T-helper 1 cell (primary cell): ENCODE measurements at places on chromosomes 5 and 9.

GRCh38 chr5:136192015-136192525 lies 892 bp downstream of the SMIM32 start:
- DNase-seq = no peak

GRCh38 chr5:126499853-126500342 lies 76.7 kb downstream of the GRAMD2B start:
- DNase-seq = peak; percentile 53

GRCh38 chr9:35923927-35924763 lies 14.9 kb downstream of the SPAAR start:
- DNase-seq = no peak

DNA sequence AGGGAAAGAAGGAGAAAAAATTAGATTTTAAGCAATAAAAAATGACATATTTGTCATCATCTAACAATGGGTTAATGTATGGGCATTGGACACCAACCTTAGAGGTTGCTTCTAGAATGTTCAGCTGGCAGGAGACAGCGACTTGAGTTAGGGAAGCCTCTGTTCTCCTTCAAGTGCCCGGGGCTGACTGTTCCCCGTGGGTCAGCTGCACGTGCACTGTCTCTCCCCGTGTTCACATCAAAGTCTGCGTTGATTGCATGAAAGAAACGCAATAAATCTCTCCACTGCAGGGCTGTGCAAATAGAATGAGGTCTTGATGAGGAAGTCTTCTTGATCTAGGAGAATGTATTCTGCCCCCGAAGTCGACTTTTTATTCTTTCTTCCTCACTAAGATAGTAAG lies at the start of gene GLT6D1:
TSS of gene GLT6D1 (minus strand) at position 345 of the 400 bp plus-strand sequence. CDS start 353 bp downstream, outside the sequence.
- no peak for DNase-seq

- no peak for DNase-seq
These were observed 8.4 kb downstream of the NIPAL4 start for GRCh38 chr5:157468293-157468965.

DNA sequence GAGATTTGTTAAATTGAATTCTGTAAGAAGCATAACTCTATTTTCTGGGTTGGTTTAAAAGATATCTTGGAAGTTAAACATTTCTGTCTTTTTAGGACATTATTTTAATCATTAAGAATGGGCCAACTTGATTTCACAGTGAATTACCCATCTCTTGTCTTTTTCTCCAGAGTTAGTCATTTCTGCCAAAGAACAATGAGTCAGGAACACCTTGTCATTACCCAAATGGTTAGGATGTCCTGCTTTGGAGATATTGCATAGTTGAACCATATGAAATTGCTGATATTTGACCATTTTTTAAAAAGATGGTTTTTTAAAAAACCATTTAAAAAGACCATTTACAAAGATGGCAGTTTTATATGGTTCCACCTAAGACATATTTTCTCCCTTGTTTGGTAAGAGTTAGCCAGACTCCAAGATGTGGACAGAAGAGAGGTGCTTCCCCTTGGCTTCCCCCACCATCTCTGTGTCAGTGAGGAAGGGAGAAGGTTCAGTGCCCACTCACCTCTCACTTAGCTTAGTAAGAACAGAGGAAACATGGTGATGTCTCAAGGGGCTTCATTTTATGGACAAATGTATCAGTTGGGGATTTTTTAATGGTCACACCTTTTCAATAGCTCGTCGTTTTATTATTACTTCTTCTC lies 103.0 kb downstream of the PCSK1 start:
- DNase-seq = no peak

DNA sequence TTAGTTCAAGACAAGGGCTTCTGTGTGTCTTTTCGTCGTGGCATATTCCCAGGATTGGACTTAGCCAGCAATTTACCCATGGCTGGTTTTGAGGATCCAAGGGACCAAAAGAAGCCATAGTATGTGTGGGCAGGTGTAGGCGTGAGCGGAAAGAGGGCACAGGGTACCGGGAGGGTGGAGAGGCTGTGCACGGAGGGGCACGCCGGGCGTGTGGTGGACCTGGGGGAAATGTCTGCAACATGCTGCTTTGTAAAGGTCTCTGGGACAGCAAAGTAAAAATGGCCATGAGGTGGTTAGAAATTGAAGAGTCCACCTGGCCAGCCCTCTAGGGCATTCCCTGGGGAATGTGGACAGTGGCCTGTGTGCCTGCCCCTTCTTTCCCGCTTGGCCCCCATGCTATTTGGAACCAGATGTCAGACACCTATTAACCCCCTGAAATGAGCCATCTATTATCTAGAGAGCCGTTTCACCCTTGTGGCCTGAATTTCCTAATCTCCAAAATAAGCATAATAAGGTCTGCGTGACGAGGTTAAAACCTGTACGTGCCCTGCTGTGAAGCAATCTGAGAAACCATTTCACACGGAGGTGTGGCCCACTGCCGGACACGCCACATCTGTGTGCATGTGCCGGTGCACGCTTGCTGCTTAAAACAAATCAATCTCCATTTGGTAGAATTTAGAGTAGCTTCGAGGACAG lies 5.1 kb downstream of the FLT4 start:
- no peak for DNase-seq

GRCh38 chr9:137564817-137565411 lies 13.2 kb downstream of the MRPL41 start:
- DNase-seq = no peak

- DNase-seq = no peak
These were observed 22.3 kb downstream of the GLIS3 start for GRCh38 chr9:4277531-4277991.

- DNase-seq = no peak
These were observed 147.6 kb downstream of the CDH10 start for GRCh38 chr5:24497145-24497544.

DNA sequence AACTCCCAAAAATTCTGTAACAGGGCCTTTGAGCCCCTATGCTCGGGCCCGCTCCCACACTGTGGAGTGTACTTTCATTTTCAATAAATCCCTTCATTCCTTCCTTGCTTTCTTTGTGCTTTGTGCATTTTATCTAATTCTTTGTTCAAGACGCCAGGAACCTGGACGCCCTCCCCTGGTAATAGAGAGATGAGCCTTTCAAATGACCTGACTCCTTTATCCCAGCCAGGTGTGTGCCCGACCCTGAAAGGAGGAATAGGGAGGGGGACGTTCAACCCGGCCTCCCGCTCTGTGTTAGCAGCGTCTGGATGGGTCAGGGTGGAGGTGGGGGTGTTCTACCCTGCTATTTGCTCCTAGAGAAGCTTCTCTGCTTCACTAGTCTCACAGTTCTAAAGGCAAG lies 53.9 kb downstream of the FXN start:
- DNase-seq = no peak

GRCh38 chr9:37692622-37693221 lies 42.0 kb downstream of the FRMPD1 start:
- no peak for DNase-seq

DNA sequence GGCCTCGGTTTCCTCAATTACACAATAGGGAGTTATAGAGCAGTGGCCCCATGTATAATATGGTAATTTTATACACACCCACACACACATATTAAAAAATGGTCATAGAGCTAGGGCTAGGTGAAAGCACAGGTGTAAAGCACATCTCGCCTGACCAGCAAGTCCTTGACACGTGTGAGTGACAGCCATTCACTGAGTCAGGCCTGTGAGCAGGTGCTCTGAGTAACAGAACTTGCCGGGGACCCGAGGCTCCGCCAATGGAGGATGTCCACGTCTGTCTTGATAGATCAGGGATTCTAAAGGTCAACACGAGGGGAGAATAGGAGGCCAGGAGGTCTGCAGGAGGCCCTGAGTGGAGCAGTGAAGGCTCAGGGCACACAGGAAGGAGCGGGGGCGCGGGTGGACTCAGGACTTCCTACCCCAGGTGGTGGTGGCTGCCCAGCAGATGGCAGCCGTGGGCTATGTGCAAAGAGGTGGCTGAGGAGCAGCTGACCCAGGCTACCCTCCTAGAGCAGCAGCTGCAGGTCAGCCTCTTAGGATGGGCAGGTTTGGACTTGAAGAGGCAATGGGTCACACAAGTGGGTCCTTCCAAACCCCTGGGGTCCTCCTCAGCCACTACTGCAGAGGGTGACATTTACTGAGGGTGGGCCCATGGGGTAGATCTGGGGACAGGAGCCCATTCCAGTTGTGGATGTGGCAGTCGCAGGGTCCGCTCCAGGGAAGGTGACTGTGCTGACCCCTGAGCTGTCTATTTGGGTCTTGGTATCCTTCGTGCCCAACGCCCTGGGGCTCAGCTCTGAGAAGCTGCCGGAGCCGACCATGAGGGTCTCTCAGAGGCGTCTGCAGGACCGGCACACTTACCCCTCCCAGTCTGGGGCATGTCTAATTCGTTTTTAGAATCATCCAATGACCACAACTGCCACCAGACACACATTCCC lies 45.9 kb downstream of the PRRT1B start:
- DNase-seq = peak; percentile 66

DNA sequence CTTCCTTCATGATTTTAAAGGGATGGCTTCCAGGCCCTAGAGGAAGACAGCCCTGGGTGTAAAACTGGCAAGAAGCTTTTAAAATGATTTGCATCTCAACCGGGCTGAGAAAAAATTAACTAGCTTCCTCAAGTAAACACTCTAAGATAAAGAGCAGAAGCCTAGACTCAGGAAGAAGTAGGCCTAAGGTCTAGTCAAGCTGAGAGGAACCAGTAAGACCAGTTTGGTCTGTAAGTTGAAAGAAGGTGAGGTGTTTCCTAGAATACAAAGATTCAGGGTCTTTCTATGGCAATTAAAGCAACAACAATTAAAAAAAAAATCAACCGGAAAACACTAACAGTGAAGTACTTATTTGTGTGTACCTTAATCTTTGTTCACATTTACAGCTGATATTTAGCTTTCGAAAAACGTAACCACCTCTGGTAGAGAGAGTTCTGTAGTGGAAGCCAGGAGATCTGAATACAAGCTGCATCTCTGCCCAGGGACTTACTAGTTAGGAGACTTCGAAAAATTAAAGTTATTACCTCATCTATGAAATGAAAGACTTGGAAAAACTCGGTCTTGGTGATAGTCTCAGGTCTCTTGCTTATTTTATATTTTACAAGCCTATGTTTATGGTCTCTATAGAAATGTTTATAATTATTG lies 75.7 kb downstream of the TUSC1 start:
- DNase-seq = no peak

- no peak for DNase-seq
These were observed 208.5 kb upstream of the TUT7 start for GRCh38 chr9:86562691-86563090.
